ENCODE measurements at places on chromosomes 16 and 17.

DNA sequence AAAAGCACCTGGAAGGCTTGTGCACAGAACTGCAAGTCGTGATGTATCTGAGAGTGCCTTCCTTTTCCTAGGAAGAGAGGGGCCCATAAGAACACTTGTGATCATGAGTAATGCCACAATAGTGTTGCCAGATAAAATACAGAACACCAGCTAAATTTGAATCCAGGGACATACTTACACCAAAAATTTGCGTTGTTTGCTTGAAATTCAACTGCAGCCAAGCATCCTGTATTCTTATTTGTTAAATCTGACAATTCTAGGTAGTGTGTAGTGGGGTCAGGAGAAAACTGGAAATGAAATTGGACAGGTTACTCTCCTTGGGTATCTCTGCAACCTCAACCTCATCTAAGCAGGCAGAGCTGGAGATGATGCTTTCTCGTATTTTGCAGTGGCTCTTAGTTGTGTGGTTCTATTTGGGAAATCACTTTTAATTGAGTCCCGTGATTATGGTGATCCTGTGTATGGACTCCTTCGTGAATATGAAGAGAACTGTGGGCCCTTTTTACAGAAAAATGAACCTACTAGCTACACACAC, 12.0 kb downstream of the SLC35B1 start:
- no peak for DNase-seq

- DNase-seq, result no peak
Observed at GRCh38 chr17:33421933-33422332, 128.8 kb upstream of the ASIC2 start.

DNA sequence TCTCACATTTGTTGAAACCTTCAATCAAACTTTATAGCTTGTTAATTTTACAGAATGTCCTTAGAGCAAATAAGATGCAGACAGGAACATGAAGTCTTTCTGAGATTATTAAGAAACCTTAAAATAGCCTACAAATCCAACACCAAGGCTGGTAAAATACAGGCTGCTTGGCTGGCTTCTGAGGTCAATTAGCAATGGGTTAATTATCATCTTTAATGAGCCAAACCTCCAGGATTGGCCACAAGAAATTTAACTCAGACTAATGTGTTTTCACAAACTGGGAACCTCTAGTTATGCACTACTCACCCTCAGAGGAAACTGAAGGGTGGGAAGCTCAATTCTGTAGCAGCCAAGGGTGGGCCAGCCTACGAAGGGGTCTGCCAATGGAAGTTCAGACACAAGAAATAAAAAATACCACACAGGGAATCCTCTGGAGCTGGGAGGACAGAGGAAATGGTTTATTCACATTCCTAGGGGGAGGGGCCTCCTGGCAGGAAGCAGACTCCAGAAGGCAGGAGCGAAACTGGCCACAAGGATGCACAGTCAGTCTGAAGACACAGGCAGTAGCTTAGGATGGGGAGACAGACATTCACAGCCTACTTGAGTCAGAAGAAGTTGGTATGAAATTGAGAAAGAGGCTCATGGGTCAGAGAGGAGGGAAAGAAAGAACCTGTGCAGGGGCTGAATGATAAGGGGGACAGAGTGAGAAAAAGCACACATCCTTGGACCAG, 36.1 kb downstream of the HIC1 start:
- no peak for DNase-seq

GRCh38 chr16:27096375-27096774, 29.6 kb downstream of the C16orf82 start:
- DNase-seq, result no peak

- no peak for DNase-seq
Observed at GRCh38 chr16:50696126-50696525, 2.7 kb downstream of the NOD2 start.

DNA sequence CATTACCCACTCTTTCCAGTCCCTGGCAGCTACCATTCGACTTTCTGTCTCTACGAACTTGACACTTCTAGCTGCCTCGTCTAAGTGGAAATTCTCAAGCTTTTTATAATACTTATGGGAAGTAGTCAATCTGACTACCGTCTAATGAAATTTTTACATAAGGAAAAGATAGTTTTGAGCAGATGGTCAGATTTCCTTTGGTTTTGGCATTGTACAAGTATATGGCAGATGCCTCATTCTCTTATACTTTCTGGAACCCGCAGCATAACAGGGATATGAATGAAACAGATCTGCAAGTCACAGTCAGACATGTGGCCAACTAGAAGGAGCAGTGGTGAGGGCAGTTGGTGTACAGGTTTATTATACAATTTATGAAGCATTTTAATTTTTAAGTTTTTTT, 146.0 kb downstream of the PITPNC1 start:
- DNase-seq, result no peak

- peak; percentile 64 for DNase-seq
Observed at GRCh38 chr17:50200457-50201275, 765 bp downstream of the COL1A1 start.

DNA sequence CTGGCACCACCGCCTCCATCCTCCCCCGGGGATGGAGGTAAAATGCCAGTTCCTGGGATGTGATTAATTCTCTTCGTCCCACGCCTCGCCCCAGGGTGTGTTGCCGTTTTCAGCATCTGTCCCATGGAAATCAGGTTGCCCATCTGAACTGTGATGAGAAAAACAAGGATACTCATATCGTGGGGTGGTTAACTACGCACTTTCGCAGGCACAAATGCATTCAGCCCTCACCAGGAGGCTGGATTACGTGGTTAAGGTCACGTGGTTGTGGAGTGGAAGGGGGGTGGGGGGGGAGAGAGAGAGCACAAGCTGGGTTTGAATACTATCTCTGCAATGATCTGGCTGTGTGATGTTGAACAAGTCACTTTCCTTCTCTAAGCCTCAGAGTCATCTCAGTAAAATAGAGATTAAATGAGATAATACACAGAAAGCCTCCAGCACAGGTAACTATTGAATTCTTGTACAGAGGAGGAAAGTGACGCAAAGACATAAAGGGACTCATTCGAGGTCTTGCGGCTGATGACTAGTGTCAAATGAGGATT, 74.7 kb downstream of the BMERB1 start:
- no peak for DNase-seq

- DNase-seq, result peak; percentile 28
Observed at GRCh38 chr16:9123871-9124270, 32.4 kb downstream of the HAPSTR1 start.

DNA sequence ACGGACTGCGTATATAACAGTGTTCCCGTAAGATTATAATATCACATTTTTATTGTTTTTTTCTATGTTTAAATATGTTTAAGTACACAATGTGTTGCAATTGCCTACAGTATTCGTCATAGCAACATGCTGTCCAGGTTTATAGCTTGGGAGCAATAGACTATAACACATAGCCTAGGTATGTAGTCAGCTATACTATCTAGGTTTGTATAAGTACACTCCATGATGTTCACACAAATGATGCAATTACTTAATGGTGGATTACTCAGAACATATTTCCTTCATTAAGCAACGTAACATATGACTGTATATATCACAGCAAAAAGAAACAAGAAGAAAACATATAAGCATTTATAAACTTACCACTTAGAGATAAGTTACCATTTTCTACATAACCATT, 160.0 kb downstream of the CBLN1 start:
- DNase-seq, result no peak

GRCh38 chr17:83025636-83026280, 53.7 kb upstream of the METRNL start:
- DNase-seq, result no peak

- DNase-seq, result no peak
Observed at GRCh38 chr16:7182510-7183109, 150.0 kb upstream of the RBFOX1 start.

DNA sequence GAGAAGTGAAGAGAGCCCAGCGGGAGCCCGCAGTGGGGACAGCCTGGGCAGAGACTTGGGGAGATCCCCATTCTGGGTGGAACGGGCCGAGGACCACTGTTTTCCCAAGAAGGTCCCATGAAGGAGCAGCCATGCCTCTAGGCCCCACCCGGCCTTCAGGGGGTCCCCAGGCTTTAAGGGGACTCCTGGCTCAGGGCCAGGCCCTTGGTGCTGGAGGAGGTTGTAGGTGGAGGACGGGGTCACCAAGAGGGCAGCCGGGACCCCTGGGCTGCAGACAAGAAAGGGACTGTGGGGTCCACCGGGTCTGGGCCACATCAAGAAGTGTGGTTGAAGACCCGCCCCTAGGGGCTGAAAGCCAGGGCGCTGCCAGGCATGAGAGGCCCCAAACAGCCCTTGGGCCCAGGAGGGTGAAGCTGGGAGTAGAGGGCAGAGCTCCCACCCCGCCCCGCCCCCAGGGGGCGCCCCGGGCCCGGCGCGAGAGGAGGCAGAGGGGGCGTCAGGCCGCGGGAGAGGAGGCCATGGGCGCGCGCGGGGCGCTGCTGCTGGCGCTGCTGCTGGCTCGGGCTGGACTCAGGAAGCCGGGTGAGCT, at the start of gene PRSS21:
Gene PRSS21 (plus strand): TSS at position 487 of the 589 bp plus-strand sequence. CDS start 32 bp downstream, at position 519.
- no peak for DNase-seq
